Glomerular endothelial cell (primary cell): ENCODE measurements at places on chromosomes 6 and 20.

DNA sequence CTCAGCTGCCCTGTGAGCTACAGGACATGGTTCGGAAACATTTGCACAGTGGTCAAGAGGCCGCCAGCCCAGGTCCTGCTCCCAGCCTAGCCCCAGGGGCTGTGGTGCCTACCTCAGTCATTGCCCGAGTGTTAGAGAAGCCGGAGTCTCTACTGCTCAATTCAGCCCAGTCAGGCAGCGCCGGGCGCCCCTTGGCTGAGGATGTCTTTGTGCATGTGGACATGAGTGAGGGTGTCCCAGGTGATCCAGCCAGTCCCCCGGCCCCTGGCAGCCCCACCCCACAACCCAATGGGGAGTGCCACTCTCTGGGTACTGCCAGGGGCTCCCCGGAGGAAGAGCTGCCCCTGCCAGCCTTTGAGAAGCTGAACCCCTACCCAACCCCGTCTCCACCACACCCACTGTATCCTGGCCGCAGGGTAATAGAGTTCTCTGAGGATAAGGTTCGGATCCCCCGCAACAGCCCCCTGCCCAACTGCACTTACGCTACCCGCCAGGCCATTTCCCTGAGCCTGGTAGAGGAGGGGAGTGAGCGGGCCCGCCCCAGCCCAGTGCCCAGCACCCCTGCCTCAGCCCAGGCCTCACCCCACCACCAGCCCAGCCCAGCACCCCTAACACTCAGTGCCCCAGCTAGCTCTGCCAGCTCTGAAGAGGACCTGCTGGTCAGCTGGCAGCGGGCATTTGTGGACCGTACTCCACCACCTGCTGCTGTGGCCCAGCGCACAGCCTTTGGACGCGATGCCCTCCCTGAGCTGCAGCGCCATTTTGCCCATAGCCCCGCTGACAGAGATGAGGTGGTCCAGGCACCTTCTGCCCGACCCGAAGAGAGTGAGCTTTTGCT is 5.2 kb downstream of the LRRC73 start:
- DNase-seq = no peak

- DNase-seq = no peak
These were observed 286.9 kb downstream of the FRK start for GRCh38 chr6:115773741-115774140.

GRCh38 chr20:59458645-59459044 is 145.7 kb upstream of the PHACTR3 start:
- no peak for DNase-seq

GRCh38 chr6:89269252-89269651 is 45.8 kb downstream of the GABRR2 start:
- no peak for DNase-seq

DNA sequence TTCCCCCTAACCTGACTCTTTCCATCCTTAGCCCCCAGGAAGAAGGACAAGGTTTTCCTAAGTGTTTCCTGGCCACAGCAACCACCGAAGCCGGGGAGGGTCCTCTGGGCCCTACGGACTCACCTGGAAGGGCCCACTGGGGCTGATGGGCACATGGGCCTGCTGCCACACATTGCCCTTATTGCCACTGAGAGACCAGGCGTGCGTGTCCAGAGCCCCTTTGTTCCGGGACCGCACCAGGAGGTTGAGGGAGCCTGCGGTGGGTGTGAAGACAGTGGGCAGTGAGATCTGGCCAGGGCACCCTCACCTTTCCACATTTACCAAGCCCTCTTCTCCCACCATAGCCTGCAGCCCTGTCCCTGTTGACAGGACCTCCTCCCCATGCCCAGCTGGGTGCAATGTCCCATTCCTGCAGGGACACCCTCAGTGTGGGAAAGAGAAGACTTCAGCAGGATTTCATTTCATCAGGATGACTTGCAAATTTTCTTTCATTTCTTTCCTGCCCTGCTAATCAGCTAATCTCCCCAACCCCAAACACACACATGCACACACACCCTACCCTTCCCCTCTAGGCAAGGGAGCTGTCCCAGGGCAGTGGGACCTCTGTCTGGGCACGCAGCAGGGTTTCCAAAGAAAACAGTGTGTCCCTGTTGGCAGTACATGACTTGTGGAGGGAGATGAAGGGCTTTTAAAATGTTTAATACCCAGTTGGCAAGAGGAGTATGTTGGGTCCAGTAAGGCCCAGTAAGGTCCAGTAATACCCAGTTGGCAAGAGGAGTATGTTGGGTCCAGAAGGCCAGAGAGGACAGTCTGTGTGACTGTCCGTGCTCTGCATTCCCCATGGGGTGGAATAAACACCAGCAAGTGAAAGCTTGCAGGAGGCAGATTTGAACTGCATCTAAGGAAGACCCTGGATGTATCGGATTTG is 59.0 kb downstream of the MDGA1 start:
- DNase-seq = no peak

DNA sequence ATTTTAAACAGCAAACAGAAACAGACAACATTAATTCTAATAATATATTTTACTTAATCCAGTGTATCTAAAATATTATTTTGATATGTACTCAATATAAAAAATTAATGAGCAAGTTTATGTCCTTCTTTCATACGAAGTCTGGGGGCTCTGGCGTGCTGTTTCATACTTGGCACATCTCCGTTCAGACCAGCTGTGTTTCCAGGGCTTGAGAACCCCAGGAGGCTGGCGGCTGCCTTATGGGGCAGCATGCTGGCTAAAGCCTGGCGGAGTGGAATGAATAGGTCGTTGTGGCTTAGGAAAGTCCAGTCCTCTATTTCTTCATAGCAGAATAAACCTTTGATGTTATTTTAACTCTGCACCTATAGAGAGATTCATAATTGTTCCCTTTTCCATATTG is 43.3 kb downstream of the DUSP22 start:
- no peak for DNase-seq

- DNase-seq = no peak
These were observed 387.8 kb downstream of the TAF4 start for GRCh38 chr20:61677928-61678327.
